T-cell (primary cell): ENCODE measurements at places on chromosomes 13 and 19. TPM values are rescaled to one million over a fixed set of nuclear protein-coding genes. Genes with fewer than 3 reads are reported as not detected.

- no peak for DNase-seq
Observed at GRCh38 chr19:16885166-16885565, 3.6 kb upstream of the F2RL3 start.

- no peak for DNase-seq
Observed at GRCh38 chr19:49704888-49705642, 14.1 kb downstream of the CPT1C start.

DNA sequence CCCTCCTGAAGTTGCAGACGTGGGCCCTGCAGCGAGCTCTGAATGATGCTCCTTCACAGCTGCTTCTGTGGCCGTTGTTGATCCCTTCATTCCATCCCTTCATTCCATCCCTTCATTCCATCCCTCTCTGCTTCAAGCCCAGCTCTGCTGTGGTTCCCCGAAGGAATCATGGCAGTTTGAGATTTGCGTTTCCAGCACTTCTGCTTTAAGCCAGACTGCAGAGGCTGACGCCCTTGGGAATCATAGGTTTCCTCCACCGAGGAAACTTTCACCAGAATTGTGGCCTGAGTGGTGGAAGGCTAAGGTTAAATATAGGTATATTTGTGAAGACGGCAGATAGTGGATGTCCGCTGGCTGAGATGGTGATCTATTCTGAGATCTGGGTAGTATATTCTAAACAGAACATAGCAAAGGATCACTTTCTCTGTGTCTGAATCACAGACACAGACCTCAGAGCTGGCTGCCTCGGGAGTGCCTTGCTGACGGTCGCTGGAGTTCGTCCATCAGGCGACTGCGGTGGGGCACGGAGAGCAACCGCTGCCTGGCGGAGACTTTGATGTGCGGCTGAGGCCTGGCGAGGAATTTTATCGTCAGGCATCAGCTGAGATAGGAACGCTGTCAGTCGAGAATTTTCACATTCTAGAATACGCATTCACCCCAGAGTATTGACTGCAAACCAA is 42.8 kb upstream of the DCUN1D2 start:
- DNase-seq: no peak

- DNase-seq: no peak
Observed at GRCh38 chr13:101452519-101453485, at the start of gene ITGBL1. TSS of gene ITGBL1 (plus strand) at chr13:101452675. CDS start at chr13:101452834, 159 bp downstream.

- no peak for DNase-seq
Observed at GRCh38 chr13:92312823-92313222, 913.8 kb upstream of the GPC6 start.

GRCh38 chr13:25085125-25085742 is 10.7 kb upstream of the PABPC3 start:
- DNase-seq: no peak

DNA sequence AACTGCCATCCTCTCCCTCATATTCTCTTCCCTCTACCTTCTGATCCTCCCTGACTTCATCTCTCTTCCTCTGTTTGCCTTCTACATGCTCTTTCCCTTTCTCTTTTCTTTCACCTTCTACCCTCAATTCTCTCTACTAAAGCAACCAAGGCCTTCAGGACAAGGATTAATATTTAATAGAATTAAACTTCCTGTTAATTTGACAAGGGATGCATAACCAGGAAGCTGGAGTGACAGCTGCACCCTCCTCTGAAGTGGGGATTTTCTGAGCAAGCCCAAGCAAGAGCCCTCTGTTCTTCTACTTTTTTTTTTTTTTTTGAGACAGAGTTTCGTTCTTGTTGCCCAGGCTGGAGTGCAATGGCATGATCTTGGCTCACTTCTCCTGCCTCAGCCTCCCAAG is 63.4 kb upstream of the MED4 start:
- no peak for DNase-seq

DNA sequence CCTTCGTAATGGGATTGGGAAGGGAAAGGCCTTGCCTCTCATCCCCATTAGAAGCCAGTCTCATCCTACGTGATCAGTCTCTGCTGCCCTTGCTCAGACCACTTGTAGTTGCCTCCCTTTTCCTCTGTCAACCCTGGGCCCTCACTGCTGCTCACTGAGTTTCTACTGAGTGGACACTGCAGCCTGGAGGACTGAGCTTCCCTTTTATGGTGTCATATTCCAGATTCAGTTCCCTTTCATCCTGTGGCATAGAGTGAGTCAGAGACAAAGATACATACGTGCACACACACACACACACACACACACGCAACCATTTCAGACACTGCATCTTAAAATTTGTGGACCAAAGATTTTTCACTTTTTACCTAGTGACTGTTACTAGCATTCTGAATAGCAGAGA is 56.6 kb downstream of the COG3 start:
- DNase-seq: no peak

DNA sequence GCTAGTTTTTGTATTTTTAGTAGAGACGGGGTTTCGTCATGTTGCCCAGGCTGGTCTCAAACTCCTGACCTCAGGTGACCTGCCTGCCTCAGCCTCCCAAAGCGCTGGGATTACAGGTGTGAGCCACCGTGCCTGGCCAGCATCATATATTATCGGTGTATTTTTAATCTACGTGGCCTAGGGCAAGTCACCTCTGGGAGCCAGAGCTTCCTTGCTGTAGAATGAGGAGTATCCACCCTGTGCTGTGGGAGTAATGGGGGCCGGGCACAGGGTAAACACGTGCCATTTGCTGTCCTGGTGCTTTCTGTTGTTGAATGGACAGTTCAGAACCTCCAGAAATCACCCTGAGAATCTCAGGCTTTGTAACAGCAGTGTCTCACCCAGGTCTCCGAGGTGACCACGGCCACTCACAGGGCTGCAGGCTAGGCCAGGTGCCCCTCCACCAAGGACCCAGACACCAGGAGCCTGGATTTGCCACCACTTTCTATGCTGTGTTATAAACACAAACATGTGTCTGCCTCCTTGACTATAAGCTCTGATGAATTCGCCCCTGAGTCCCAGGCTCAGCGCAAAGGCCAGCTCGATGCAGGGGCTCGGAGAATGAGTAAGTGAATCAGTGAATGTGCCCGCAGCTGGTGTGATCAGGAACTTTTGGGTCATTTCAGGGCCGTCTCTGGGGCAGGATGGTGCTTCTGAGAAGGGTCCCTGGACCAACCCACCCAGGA is 22.7 kb downstream of the POP4 start:
- DNase-seq: no peak

GRCh38 chr13:36148446-36148845 is 17.3 kb upstream of the DCLK1 start:
- DNase-seq: no peak

- no peak for DNase-seq
Observed at GRCh38 chr13:104616990-104617389, 1550.8 kb upstream of the SLC10A2 start.

- DNase-seq: no peak
Observed at GRCh38 chr19:32268381-32268780, 77.0 kb upstream of the ZNF507 start.

DNA sequence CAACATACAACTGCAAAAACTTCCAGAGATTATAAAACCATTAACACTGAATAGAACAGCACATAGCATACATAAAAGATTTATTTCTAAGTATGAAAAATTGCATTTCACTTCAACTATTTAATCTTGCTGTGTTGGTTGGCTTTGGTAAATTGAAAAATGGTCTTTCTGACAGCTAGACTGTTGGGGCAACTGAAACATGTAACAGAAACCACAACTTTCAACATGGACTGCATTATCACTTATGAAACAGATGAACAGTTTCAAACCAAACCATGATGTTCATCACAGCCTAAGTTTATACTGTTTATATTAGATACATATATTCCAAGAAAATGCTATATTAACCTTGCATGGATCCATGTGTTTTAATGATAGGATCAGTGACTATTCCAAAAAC is 324.1 kb upstream of the PCDH9 start:
- no peak for DNase-seq

- no peak for DNase-seq
Observed at GRCh38 chr13:20125129-20125782, 35.6 kb downstream of the GJA3 start.

The METTL21C gene
- not detected for total RNA-seq

The KCNK6 gene
- total RNA-seq: 12.6 TPM

The KLHL1 gene
- total RNA-seq: not detected

The C19orf85 gene
- not detected for total RNA-seq

The ZNF222 gene
- total RNA-seq: 7.4 TPM

The PIP5K1C gene
- total RNA-seq: 33.8 TPM

The TTC9B gene
- total RNA-seq: not detected

The TPM4 gene
- 167 TPM for total RNA-seq

The ZNF77 gene
- 4.7 TPM for total RNA-seq

The SLC5A5 gene
- total RNA-seq: 2.1 TPM

The CEACAM21 gene
- 34.5 TPM for total RNA-seq

The ZNF528 gene
- total RNA-seq: 18.7 TPM
